Naive thymus-derived CD4-positive, alpha-beta T cell (primary cell): ENCODE measurements at places on chromosomes 6 and 20.

DNA sequence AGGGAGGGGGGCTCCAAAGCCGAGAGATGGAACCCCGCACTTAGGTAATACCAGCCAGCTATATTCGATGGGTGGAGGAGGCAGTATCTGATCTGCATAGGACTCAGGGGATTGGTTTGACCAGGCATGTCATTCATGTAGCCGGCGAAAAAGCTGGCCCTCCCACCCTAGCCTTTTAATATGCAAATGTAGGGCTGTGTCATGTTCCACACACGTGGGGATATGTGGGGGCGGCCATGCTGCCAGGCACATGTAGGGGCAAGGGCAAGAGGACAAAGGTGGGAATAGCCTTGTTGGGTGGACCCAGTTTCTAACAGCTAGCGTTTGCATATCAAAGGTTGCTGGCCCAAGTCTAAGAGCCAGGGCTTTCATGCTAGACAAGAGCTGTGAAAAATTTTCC is 39.1 kb upstream of the DDR1 start:
- no peak for DNase-seq
- H3K4me3 ChIP-seq = no peak overlapping the region
- no peaks in the 10 kb centered on the region for H3K36me3 ChIP-seq
- peaks cover 11% of the 10 kb centered on the region for H3K4me1 ChIP-seq

DNA sequence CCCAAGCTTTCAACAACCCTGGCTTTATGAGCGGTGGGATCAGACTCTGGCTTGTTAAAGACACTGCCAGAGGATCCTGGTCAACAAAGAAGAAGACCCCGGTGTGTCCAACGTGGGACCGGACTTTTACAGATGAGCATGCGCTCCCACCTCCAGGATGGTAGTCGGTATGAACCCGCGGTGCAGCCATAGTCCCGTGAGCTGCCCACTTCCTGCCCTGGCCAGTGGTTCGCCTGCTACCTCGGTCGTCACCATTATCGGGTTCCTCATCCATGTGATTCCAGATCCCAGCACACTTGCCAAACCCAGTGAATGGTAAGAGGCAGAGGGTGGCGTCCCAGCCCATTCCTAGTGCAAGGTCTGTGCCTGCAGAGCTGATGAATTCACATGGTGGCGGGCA is 112.7 kb downstream of the AGPAT4 start:
- H3K27ac ChIP-seq = no peak overlapping the region
- H3K4me1 ChIP-seq = no peaks in the 10 kb centered on the region
- DNase-seq = no peak
- no peaks in the 10 kb centered on the region for H3K36me3 ChIP-seq

DNA sequence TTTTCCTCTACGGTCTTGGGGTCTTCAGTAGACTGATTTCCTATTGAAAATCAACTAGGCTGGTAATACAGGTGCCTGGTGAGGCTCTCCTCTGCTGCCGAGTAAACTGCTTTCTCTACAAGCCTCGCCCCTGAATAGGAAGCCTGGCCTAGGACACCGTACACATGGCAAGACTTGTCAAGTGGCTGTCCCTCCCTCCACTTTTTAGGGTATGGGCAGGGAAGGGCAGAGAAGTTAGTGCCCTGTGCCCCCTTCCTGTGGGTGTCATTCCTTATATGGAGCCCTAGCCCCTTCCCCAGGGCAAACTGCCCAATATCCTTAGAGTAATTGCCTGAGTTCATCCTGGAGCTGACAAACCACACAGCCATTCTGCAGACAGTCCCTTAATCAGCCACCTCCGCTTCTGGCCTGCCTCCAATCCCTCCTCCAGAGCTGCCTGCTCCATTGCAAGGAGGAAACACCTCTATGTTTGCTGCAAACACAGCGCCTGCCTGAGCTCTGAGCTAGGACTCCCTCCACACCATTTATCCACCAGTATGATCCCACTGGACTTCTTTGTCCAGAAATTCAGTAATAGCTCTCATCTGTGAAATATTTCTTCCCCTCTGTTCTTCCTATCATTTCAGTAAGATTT is 93.1 kb downstream of the CHD6 start:
- no peaks in the 10 kb centered on the region for H3K27me3 ChIP-seq
- H3K4me3 ChIP-seq = no peak overlapping the region
- no peaks in the 10 kb centered on the region for H3K4me1 ChIP-seq
- no peak for DNase-seq

GRCh38 chr6:72760114-72760793 is 138.4 kb downstream of the KCNQ5 start:
- no peak for DNase-seq
- H3K36me3 ChIP-seq = no peaks in the 10 kb centered on the region
- no peaks in the 10 kb centered on the region for H3K4me1 ChIP-seq
- H3K4me3 ChIP-seq = no peak overlapping the region
- H3K27ac ChIP-seq = no peak overlapping the region

GRCh38 chr20:49214571-49214970 is 4.6 kb upstream of the DDX27 start:
- no peak for DNase-seq
- H3K4me1 ChIP-seq = no peaks in the 10 kb centered on the region
- no peak overlapping the region for H3K4me3 ChIP-seq
- H3K27me3 ChIP-seq = no peaks in the 10 kb centered on the region

GRCh38 chr20:824916-825315 is 8.6 kb upstream of the FAM110A start:
- DNase-seq = no peak
- H3K27me3 ChIP-seq = no peaks in the 10 kb centered on the region
- no peak overlapping the region for H3K4me3 ChIP-seq
- H3K4me1 ChIP-seq = no peaks in the 10 kb centered on the region
- H3K36me3 ChIP-seq = no peaks in the 10 kb centered on the region
- no peak overlapping the region for H3K27ac ChIP-seq

DNA sequence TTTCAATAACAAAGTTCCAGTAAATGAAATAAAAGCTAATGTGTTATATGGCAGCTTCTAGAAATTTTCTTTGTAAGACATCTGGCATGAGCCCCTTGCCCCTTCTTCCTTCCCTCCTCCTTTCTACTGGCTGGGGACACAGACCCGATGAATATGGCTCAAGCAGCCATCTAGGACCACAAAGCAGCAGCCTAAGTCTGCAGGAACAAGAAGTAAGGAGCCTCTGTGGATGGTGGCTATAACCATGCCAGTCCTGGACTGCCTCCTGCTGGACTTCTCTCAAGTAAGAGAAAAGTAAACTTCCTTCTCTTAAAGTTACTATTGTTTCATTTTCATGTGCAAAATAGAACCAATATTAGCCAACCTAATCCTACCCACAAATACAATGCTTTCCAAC is 114.9 kb upstream of the DST start:
- H3K4me3 ChIP-seq = no peak overlapping the region
- H3K27ac ChIP-seq = no peak overlapping the region
- H3K4me1 ChIP-seq = no peaks in the 10 kb centered on the region
- H3K27me3 ChIP-seq = no peaks in the 10 kb centered on the region
- no peaks in the 10 kb centered on the region for H3K36me3 ChIP-seq

DNA sequence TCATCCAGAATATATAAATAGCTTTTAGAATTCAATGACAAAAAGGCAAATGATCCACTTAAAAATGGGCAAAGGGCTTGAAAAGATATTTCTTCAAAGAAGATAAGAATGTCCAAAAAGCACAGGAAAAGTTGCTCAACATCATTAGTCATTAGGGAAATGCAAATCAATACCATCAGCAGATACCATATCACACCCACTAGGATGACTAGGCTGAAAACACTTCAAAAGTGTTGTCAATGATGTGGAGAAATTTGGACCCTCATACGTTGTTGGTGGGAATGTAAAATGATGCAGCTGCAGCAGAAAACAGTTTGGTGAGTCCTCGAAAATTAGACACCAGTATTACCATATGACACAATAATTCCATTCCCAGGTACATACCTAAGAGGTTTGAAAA is 303.6 kb upstream of the SLC35B3 start:
- no peaks in the 10 kb centered on the region for H3K27me3 ChIP-seq
- no peaks in the 10 kb centered on the region for H3K4me1 ChIP-seq
- H3K27ac ChIP-seq = no peak overlapping the region
- H3K36me3 ChIP-seq = no peaks in the 10 kb centered on the region

DNA sequence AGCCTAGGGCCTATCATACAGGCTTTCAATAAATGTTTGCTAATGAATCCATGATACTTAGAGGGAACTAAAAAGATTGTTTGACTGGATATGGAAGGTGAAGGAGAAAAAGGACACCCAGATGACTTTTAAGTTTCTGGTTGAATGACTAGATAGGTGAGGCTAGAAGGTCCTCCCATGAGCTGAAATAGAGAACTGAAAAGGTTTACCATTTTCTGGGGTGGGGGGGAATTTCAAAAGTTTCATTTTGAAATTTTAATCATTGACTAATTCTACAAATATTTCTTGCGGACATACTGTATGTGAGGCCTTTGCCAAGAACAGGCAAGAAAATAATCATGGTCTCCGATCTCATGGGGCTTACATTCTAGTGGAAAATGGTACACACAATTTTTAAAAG is 17.9 kb upstream of the ZBTB2 start:
- no peak for DNase-seq
- no peak overlapping the region for H3K27ac ChIP-seq
- peaks cover 14% of the 10 kb centered on the region for H3K4me1 ChIP-seq
- no peak overlapping the region for H3K4me3 ChIP-seq
- H3K36me3 ChIP-seq = no peaks in the 10 kb centered on the region

DNA sequence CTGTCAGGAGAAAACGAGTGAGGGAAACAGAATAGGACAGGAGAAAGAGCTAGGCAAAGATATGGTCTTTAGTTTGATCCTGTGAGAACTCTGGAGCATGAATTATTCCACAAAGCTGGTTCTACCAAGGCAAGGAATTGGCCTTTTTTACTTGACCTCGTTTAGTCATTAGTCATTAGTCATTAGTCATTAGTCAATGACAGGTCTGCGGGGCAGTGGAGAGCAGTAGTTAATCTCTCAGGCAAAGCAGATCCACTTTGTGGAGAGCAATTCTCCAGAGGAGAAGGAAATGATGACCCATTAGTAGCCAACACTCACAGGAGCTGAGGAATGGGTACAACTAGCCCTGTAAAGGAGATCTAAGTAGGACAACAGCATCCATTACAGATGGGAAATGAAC is 22.0 kb upstream of the ABCC10 start:
- no peaks in the 10 kb centered on the region for H3K36me3 ChIP-seq
- H3K4me1 ChIP-seq = no peaks in the 10 kb centered on the region
- no peak for DNase-seq
- no peak overlapping the region for H3K4me3 ChIP-seq
- no peak overlapping the region for H3K27ac ChIP-seq

DNA sequence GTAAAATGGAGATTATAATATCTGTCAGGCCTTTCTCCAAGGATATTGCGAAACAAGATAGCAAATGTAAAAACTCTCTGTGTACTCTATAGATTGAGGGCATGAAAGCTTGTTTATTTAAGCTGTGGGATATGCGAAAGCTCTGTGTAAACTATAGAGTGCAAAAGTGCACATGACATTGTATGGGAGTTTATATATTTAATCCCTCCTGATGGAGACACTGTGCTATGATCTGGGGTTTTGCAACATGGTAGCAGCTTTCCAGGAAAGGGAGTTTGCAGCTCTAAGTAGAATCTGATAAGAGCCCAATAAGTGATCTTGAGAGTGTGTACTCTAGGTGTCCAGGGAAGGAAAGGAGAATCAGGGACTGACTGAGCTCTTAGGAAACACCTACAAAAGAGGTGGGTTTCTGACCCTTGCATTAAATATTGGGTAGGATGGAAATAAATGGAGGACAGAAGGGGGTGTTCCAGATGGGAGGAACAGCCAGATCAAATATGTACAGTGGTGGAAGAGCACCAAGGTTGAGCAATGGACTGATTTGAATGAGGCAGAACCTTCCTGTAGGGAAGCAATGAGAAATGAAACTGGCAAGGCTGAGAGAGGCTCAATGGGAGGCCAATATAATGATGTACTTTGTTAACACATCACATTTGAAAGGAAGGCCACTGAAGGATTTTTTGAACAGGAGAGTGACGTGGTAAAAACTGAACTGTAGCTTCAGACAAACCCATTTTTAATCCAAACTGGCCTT is 450.1 kb downstream of the GJA1 start:
- H3K4me3 ChIP-seq = no peak overlapping the region
- H3K27me3 ChIP-seq = no peaks in the 10 kb centered on the region
- no peaks in the 10 kb centered on the region for H3K36me3 ChIP-seq
- no peak for DNase-seq

DNA sequence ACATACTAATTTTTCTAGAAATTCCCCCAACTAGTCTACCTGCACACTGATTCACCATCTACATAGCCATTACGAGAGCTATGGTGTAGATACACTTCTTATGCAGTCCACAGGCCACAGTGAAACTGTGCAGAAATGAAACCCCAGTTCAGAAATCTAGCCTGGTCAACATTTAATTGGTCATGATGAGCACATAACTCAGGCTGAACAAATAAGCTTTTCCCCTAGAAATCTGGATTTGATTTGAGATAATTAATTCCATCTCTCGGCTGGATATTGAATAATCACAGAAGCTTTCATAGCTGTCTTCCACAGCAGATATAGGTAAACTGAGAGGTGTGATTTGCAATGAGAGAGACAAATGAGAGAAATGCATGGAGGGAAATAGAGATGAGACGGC is 22.6 kb upstream of the TINAG start:
- no peaks in the 10 kb centered on the region for H3K4me1 ChIP-seq
- H3K27me3 ChIP-seq = no peaks in the 10 kb centered on the region
- DNase-seq = no peak
- no peaks in the 10 kb centered on the region for H3K36me3 ChIP-seq

DNA sequence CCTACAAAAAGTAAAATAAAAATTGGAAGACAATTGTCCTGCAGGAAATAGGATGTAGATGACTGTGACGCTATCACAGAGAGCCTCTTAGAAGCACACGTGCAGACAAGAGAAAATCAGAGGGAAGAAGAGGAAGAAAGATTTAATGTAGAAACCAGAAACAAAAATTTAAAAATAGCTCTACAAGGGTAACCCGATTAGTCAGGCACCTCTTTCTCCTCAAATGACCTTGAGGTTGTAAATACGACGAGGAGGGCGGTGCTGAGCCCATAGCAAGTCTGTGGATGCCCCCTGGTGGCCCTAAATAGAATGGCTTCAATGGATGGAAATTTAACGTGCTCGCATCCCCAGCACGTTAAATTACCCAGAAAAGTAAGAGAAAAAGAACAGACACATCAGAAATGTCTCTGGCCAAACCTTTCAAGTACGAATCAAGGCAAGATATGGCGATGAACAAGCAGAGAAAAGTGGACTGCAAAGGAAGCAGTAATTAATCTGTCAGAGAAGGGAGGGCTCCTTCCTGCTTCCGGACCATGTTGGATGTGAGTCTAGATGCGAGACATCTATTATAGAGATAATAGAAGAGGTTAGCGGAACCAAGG is 4.2 kb upstream of the PRPH2 start:
- no peaks in the 10 kb centered on the region for H3K27me3 ChIP-seq
- H3K27ac ChIP-seq = peak overlapping the region; percentile 74
- H3K4me3 ChIP-seq = peak overlapping the region; percentile 84

- H3K27me3 ChIP-seq = no peaks in the 10 kb centered on the region
- H3K4me1 ChIP-seq = no peaks in the 10 kb centered on the region
- no peak for DNase-seq
These were observed 23.8 kb upstream of the MTHFD1L start for GRCh38 chr6:150841697-150842096.

DNA sequence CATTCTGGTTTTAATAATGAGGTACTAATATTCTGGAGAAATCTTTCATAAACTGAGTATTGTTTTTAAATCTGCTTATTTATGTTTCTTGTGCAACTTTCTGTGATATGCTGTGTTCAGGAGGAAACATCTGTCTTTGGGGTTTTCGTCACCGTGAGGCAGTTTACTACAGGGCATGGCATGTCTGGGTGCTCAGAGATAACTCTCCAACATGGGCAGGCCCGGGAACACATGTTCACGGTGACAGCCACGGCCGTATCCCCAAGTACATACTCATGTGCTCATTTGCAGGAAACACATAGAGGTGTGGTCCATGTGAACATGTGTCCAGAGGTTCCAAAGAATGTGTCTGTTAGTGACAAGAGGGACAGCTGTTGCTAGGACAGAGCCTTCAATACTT is 62.1 kb upstream of the CNKSR3 start:
- no peak for DNase-seq
- no peaks in the 10 kb centered on the region for H3K36me3 ChIP-seq
- H3K4me3 ChIP-seq = no peak overlapping the region
- H3K27ac ChIP-seq = no peak overlapping the region
- H3K27me3 ChIP-seq = no peaks in the 10 kb centered on the region
